Stimulated activated CD4-positive, alpha-beta T cell treated with anti-CD3 and anti-CD28 coated beads, Interleukin-12 subunit alpha, Interleukin-12 subunit beta, amount 100 ng/mL, for 24 hours (primary cell): ENCODE measurements at places on chromosomes 4 and X.

GRCh38 chrX:114615765-114616164 lies 31.9 kb downstream of the HTR2C start:
- no peak for DNase-seq

GRCh38 chr4:54185044-54185780 lies 43.9 kb upstream of the PDGFRA start:
- DNase-seq: no peak

DNA sequence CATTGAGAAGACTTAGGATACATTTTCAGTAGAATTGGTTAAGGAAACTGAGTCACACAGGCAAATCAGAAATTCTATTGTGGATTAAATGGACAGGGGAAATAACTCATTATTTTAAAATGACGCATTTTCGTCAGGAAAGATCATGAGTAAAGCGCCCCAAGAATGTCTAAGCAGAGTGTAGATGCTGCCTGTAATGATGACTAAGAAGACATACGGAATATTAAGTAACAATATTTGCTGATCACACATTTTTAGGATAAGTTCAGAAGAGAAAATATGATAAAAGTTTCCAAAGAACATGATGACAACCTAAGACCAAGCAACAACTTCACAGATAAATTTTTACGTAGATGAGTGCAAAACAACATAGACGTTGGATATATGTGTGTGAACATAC lies 596.3 kb upstream of the TENM3 start:
- no peak for DNase-seq

DNA sequence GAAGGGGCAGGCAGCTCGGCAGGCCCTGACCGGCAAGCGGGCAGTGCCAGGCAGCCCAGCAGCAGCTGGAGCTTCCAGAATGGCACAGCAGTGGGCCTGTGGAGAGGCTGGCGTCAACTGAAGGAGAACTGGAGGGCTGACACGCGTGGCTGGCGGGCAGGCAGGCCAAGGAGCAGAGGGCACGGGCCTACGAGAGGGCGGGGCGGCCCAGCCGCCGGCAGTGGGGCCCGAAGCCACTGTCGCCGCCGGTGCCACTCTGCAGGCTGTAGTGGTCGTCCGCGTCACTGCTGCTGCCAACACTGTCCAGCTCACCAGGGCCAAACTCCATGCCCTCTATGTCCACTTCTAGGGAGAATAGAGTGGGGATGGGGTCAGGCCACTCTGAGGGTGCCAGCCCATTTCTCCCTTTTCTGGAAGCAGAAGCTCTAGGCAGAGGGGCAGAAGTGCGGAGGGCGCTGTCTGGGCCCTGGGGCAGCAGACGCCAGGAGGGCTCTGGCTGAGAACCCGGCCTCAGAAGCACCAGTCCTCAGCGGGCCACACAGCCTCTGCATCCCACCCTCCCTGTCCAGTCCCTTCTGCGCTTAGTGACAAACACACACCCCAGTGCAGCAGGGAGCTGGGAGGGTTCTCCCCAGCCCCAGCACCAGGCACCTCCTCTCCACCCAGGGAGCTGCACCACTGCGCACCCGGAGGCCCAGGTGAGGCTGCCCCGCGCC lies 8.6 kb upstream of the HAUS3 start:
- DNase-seq: no peak

GRCh38 chr4:114205261-114205660 lies 225.8 kb upstream of the ARSJ start:
- no peak for DNase-seq

DNA sequence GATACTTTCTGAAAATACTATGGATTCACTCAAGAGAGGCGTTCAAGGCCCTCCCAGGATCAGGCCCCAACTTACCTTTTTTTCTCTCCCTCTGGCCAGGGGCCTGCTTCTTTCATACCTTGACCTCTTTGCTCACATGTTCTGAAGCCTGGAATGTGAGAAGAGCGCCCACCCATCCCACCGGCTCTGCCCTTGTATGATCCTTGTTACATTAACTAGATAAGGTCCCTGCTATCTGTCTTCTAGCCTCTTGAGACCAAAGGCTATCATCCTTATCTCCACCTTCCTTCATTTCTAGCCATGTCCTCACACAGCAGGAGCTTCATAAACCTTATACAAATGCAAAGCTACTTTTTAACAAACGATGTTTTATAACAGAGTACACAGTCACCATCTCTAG lies 45.9 kb downstream of the PROM1 start:
- DNase-seq: no peak

- DNase-seq: peak; percentile 35
Measured at GRCh38 chrX:10119399-10119990, 37.3 kb upstream of the CLCN4 start.

DNA sequence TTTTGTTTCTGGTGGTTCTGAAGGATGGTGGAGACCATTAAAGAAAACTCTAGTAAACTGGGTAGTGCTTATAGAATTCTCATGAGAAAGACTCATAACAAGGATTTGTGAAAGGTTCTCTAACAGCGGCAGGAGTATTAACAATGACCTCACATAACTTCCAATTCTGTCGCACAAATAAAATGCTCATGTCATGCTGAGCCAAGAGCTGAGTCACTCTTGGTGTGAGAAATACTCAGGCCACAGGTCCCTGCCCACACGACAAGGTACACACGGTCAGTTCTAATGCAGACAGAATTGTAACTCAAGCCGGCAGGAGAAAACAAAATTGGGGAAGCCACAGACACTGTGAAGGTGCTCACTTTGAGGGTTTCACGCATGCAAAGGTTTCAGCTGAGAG lies 34.4 kb upstream of the C4orf50 start:
- no peak for DNase-seq
